Activated CD4-positive, alpha-beta T cell treated with anti-CD3 and anti-CD28 coated beads for 36 hours (primary cell): ENCODE measurements at places on chromosomes 5 and 9. TPM values are rescaled to one million over a fixed set of nuclear protein-coding genes. Genes with fewer than 3 reads are reported as not detected.

- peaks cover 17% of the 10 kb centered on the region for H3K4me1 ChIP-seq
- H3K27me3 ChIP-seq, result peaks cover 64% of the 10 kb centered on the region
- no peak overlapping the region for H3K27ac ChIP-seq
- peak overlapping the region; percentile 46 for H3K4me3 ChIP-seq
- DNase-seq, result peak; percentile 86
These were observed 7.3 kb upstream of the FOXB2 start for GRCh38 chr9:77011973-77012821.

GRCh38 chr9:128704356-128704670 is 2.0 kb downstream of the PKN3 start:
- peak overlapping the region; percentile 73 for H3K4me3 ChIP-seq
- H3K36me3 ChIP-seq, result no peaks in the 10 kb centered on the region
- H3K4me1 ChIP-seq, result peaks cover 10% of the 10 kb centered on the region
- no peaks in the 10 kb centered on the region for H3K27me3 ChIP-seq

The PAPPA gene
- total RNA-seq, result not detected

The NUTM2G gene
- total RNA-seq, result not detected

DNA sequence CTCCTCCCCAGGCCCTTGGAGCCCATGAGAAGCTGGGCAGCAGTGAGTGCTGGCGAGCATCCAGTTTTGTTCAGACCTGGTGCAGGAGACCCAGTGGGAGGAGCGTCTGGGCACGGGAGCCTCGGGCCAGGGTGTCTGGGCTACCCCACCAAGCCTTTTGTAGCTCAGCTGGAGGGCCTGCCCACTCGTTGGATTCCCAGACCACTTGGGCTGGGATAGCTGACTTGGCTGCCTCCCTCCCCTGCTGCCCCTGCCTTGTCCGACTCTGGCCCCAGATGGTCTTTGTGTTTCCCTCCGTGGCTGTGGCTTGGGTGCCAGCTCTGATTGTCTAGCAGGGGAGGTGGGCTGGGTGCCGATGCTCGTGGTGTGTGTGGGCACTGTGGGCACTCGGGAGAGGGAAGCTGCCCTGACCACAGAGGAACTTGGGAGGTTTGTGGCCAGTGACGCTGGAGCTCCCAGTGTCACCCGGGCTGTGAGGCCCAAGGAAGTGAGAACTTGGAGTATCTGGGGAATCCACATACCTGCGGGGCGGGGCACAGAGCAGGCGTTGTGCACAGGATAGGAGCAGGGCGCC is 47.3 kb downstream of the WNK2 start:
- DNase-seq, result no peak
- H3K4me3 ChIP-seq, result no peak overlapping the region
- H3K4me1 ChIP-seq, result no peaks in the 10 kb centered on the region
- H3K27ac ChIP-seq, result no peak overlapping the region
- no peaks in the 10 kb centered on the region for H3K36me3 ChIP-seq
- H3K27me3 ChIP-seq, result peaks cover 5% of the 10 kb centered on the region

- no peak overlapping the region for H3K27ac ChIP-seq
- no peaks in the 10 kb centered on the region for H3K36me3 ChIP-seq
- no peak for DNase-seq
- H3K4me1 ChIP-seq, result no peaks in the 10 kb centered on the region
These were observed 26.5 kb downstream of the HMCN2 start for GRCh38 chr9:130292106-130292505.

- no peaks in the 10 kb centered on the region for H3K27me3 ChIP-seq
- peaks cover 18% of the 10 kb centered on the region for H3K4me1 ChIP-seq
- no peak overlapping the region for H3K4me3 ChIP-seq
- no peaks in the 10 kb centered on the region for H3K36me3 ChIP-seq
These were observed 36.2 kb upstream of the IFNK start for GRCh38 chr9:27487927-27488326.

DNA sequence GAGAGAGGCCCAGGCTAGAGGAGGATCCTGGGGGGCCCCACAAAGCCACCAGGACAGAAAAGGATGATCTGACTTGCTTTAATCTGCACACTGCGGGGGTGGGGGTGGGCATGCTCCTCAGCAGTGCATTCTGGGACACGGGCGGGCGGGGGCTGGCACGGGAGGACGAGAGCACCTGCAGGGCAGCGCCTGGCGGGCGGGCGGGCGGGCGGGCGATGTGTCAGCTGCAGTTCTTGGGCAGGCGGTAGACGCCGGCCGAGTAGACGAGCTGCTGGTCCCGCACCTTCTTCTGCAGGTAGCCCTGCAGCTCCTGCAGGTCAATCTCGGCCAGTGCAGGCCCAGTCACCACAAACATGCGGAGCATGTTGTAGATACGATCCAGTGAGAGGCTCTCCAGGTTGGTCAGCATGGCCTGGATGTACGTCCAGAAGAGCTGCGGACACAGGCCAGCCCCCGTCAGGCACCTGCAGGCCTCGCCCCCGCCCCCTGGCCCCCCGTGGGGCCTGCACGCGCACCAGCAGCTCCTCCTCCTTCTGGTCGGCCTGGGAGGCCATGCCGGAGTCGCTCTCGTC is 3.0 kb upstream of the TMEM210 start:
- H3K36me3 ChIP-seq, result peaks cover 6% of the 10 kb centered on the region
- H3K4me1 ChIP-seq, result no peaks in the 10 kb centered on the region
- peak; percentile 59 for DNase-seq
- peaks cover 10% of the 10 kb centered on the region for H3K27me3 ChIP-seq
- no peak overlapping the region for H3K27ac ChIP-seq

- H3K27me3 ChIP-seq, result peaks cover 2% of the 10 kb centered on the region
- H3K36me3 ChIP-seq, result no peaks in the 10 kb centered on the region
- no peaks in the 10 kb centered on the region for H3K4me1 ChIP-seq
These were observed 33.1 kb upstream of the ITGA2 start for GRCh38 chr5:52956014-52956413.

- no peak for DNase-seq
- no peaks in the 10 kb centered on the region for H3K27me3 ChIP-seq
- no peak overlapping the region for H3K4me3 ChIP-seq
- H3K27ac ChIP-seq, result no peak overlapping the region
- H3K4me1 ChIP-seq, result no peaks in the 10 kb centered on the region
These were observed 38.1 kb downstream of the CAMK2A start for GRCh38 chr5:150251504-150251903.

GRCh38 chr5:147857302-147858129 is 21.0 kb upstream of the SCGB3A2 start:
- peak; percentile 68 for DNase-seq
- no peak overlapping the region for H3K27ac ChIP-seq

DNA sequence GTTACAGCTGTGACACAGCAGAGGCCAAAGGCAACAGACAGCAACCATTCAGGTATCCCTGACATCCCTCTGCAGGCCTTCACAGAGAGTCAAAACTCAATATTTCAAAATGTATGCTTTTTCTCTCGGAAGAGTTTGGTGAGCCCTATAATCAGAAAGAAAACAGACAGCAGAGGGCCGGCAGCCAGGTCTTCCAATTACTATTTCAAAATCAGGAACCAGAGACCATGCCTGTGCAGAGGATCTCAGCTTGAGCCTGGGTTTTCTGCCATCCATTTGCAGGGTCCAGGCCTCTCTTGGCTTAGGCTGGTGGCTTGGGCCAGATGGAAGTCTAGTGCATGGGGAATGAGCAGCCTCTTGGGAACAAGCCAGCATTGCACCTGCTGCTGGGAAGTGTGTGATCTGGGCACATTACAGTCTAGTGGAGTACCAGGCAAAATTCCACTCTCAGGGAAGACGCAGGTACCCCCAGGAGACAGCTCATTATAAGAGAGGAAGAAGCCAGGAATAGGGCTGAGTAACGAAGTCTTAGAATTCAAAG is 231.3 kb downstream of the ENC1 start:
- no peaks in the 10 kb centered on the region for H3K4me1 ChIP-seq
- no peak overlapping the region for H3K27ac ChIP-seq
- no peaks in the 10 kb centered on the region for H3K36me3 ChIP-seq
- DNase-seq, result no peak
- no peak overlapping the region for H3K4me3 ChIP-seq

DNA sequence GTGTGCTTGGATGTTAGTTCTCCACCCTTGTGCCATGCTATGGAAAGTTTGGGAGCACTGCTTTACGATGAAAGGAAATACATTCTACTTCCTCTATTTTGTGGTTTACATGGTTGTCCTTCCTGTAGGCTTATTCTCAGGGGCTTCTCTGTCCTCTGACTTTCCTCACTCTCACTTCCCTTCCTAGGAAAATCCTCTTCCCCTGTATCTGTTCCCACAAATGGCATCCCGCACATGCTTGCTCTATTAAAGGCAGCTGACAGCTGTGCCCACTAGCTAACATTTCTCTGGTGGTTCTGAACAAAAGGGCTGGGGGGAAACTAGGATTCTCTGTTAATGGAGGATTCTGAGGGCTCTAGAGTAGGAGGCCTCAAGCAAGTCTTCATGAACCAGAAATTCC is 52.4 kb downstream of the FAM170A start:
- no peak for DNase-seq
- no peaks in the 10 kb centered on the region for H3K36me3 ChIP-seq
- no peaks in the 10 kb centered on the region for H3K4me1 ChIP-seq
- no peak overlapping the region for H3K27ac ChIP-seq
- no peak overlapping the region for H3K4me3 ChIP-seq

GRCh38 chr9:94086486-94087345 is 2.5 kb downstream of the PTPDC1 start:
- no peaks in the 10 kb centered on the region for H3K4me1 ChIP-seq
- no peak overlapping the region for H3K4me3 ChIP-seq
- no peak overlapping the region for H3K27ac ChIP-seq
- peaks cover 6% of the 10 kb centered on the region for H3K36me3 ChIP-seq
- no peaks in the 10 kb centered on the region for H3K27me3 ChIP-seq
- DNase-seq, result no peak

The RNF180 gene
- 0.21 TPM for total RNA-seq

DNA sequence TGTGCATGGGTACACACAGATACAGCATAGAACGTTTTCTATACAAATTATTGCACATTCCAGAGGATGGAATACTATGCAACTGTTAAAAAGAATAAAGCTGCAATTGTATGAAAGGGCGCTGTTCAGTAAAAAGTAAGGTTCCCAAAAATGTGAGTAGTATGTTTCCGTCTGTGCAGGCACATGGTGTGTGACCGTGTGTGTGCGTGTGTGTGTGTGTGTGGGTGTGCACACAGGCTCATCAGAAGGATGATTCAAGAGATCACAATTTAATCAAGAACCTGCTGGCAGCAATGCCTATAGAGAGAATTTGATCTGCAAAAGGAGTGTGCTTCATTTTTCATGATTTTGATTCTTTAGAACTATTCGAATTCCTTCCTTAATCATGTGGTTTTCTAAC is 76.3 kb downstream of the SEMA4D start:
- H3K4me1 ChIP-seq, result peaks cover 99% of the 10 kb centered on the region
- H3K27ac ChIP-seq, result peak overlapping the region; percentile 88
- no peaks in the 10 kb centered on the region for H3K27me3 ChIP-seq
- peaks cover 74% of the 10 kb centered on the region for H3K36me3 ChIP-seq
- DNase-seq, result peak; percentile 77
- peak overlapping the region; percentile 38 for H3K4me3 ChIP-seq

DNA sequence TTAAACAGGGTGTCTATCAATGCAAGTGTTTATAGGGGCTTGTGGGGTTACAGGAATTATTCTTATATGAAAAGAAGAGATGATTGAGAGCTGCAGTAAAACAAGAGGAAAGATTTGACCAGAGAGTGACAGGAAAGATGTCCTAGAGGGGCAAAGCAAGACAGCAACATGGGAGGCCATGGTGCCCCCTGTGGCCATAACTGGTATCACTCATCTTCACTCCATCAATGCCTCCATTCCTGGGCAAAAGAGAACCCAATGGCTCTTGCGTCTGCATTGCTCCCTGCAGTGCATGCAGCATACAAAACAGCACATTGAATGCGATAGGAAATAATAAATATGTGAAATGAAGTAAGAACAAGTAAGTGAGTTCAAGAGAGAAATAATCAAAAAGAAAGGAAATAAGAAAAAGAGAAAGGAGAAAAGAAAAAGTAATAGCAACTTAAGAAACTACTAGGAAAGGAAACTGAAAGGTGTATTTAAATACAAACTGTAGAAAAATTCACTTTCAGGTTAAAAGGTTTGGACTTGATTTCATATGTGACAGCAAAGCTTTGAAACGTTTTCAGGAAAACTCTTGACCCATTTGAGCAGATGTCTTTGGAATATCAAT is 206.6 kb downstream of the SEMA5A start:
- peak; percentile 37 for DNase-seq

- no peak overlapping the region for H3K27ac ChIP-seq
- no peak overlapping the region for H3K4me3 ChIP-seq
- DNase-seq, result no peak
- peaks cover 12% of the 10 kb centered on the region for H3K4me1 ChIP-seq
These were observed 37.7 kb downstream of the RGS3 start for GRCh38 chr9:113501129-113501686.

DNA sequence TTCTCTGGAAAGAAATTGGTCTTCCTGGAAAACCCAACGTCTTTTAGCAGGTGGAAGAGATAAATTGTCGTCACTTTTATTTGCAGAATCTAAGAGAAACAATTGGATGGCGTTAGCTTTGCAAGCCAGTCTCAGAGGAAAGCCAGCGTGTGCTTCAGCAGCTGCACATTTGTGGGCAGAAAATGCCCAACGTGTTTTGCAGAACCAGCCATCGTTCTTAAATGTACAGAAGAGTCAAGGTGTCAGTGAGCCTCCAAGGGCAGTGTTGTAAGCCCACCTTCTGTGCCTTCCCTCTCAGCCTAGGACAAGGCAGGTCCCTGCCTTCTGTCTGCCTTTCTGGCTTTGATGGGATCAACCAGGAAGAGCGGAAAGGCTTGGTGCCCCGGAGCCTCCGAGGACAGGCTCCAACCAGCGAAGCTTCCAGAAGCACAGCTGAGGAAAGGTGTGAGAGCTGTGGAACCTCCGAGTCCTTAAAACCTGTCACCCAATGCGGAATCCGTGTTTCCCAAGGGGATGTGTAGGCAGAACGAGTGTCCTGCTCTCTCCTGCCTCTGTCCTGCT is 116.0 kb upstream of the IRX2 start:
- H3K36me3 ChIP-seq, result no peaks in the 10 kb centered on the region
- H3K4me1 ChIP-seq, result no peaks in the 10 kb centered on the region
- no peak for DNase-seq

- no peak for DNase-seq
- H3K27me3 ChIP-seq, result no peaks in the 10 kb centered on the region
- no peak overlapping the region for H3K27ac ChIP-seq
- no peaks in the 10 kb centered on the region for H3K4me1 ChIP-seq
These were observed 48.9 kb upstream of the SPIN1 start for GRCh38 chr9:88339317-88339716.

DNA sequence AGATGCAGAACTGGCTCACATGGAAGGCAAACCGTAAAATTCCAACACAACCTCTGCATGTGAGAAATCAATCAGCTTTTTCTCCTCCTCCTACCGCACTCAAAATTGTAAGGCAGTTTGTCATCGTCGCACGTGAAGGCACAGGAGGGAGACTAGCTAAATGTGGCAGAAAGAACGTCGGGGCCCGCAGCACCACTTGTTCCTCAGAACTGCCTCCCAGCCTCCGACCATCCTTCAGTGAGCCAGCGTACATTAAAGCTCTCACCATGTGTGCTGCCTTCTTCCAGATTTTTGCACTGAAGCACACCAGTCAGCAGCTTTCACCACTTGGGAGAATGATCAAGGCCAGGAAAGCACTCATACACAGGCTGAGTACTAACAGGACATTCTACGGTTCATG is 105.9 kb downstream of the RFX3 start:
- H3K4me1 ChIP-seq, result no peaks in the 10 kb centered on the region
- no peaks in the 10 kb centered on the region for H3K27me3 ChIP-seq
- no peak for DNase-seq
- H3K4me3 ChIP-seq, result no peak overlapping the region
- no peak overlapping the region for H3K27ac ChIP-seq

GRCh38 chr5:4212071-4212739 is 616.6 kb downstream of the IRX1 start:
- H3K27me3 ChIP-seq, result no peaks in the 10 kb centered on the region
- H3K27ac ChIP-seq, result no peak overlapping the region
- no peaks in the 10 kb centered on the region for H3K36me3 ChIP-seq
- no peak for DNase-seq
- no peaks in the 10 kb centered on the region for H3K4me1 ChIP-seq
